ENCODE measurements at places on chromosomes 16 and 17. TPM values are rescaled to one million over a fixed set of nuclear protein-coding genes. Genes with fewer than 3 reads are reported as not detected.

Gene GRIN2A
- total RNA-seq, result 0.16 TPM

Gene KIF18B
- total RNA-seq, result 5.6 TPM

Gene YBX2
- total RNA-seq, result 151 TPM

- no peak overlapping the region for H3K27ac ChIP-seq
- H3K27me3 ChIP-seq, result no peaks in the 10 kb centered on the region
- no peaks in the 10 kb centered on the region for H3K4me1 ChIP-seq
- H3K4me3 ChIP-seq, result no peak overlapping the region
- no peaks in the 10 kb centered on the region for H3K36me3 ChIP-seq
- no peak for DNase-seq
Measured at GRCh38 chr17:71959154-71959553, 161.7 kb upstream of the SOX9 start.

DNA sequence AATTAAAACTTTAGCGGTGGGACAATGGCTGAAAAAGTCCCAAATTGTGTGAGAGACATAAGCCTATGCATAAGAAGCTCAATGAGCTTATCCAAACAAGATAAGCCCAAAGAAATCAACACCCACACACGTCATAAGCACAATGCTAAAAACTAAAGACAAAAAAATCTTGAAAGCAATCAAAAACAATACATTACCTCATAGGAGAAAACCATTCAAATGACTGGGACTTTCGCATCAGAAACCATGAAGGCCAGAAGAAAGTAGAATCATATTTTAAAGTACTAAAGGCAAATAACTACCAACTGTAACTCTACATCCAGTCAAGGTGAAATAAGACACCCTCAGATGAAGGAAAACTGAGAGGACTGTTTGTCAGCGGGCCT is 50.2 kb downstream of the ZCCHC14 start:
- no peak overlapping the region for H3K4me3 ChIP-seq
- H3K4me1 ChIP-seq, result no peaks in the 10 kb centered on the region
- no peak for DNase-seq
- peaks cover 24% of the 10 kb centered on the region for H3K36me3 ChIP-seq

DNA sequence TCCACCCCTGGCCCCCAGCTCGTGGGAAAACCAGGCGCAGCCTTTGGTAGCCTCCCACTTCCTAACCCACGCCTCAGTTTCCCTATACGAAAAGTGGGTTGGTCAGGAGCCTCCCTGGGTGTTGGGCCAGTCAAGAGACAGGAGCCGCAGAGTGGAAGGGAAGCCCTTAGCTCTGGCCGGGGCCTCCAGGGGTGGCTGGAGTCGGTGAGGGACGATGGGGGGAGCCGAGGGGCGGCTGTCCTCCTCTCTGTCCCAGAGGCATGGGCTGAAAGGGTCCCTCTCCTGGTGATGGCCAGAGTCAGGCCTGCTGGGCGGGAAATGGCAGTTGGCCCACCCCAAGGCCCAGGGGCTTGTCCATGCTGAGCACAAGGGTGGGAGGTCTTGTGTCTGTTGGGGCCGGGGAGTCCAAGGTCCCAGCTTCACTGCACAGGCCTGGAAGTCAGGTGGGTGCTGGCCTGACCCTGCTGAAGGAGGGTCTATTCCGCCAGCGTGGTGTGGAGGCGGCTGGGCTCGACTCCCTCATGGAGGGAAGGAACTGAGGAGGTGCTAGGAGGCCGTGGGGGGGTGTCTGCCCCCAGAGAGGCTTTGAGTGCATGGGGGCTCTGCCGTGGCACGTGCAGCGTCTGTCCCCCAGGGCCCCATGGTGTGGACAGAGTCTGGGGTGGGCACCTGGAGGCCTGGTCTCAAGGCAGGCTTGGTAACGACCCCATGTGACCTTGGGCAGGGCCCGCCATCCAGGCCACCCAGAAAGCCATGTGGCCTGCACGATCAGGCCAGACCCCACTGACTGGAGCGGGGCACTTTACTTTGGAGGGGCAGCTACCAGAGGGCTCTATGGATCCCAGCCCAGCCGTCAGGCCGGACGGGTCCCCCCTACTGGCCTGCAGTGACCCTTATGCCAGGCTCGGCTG is 1.1 kb downstream of the SLC16A3 start:
- H3K4me1 ChIP-seq, result peaks cover 45% of the 10 kb centered on the region
- no peaks in the 10 kb centered on the region for H3K27me3 ChIP-seq
- H3K27ac ChIP-seq, result peak overlapping the region; percentile 91
- DNase-seq, result peak; percentile 27
- peak overlapping the region; percentile 54 for H3K4me3 ChIP-seq

- no peaks in the 10 kb centered on the region for H3K27me3 ChIP-seq
- no peaks in the 10 kb centered on the region for H3K4me1 ChIP-seq
- no peak for DNase-seq
- H3K4me3 ChIP-seq, result no peak overlapping the region
Measured at GRCh38 chr16:66006485-66006884, 360.0 kb upstream of the CDH5 start.

GRCh38 chr16:85227084-85227945 is 115.0 kb upstream of the CIBAR2 start:
- H3K36me3 ChIP-seq, result no peaks in the 10 kb centered on the region
- no peaks in the 10 kb centered on the region for H3K27me3 ChIP-seq
- DNase-seq, result no peak
- H3K27ac ChIP-seq, result no peak overlapping the region

DNA sequence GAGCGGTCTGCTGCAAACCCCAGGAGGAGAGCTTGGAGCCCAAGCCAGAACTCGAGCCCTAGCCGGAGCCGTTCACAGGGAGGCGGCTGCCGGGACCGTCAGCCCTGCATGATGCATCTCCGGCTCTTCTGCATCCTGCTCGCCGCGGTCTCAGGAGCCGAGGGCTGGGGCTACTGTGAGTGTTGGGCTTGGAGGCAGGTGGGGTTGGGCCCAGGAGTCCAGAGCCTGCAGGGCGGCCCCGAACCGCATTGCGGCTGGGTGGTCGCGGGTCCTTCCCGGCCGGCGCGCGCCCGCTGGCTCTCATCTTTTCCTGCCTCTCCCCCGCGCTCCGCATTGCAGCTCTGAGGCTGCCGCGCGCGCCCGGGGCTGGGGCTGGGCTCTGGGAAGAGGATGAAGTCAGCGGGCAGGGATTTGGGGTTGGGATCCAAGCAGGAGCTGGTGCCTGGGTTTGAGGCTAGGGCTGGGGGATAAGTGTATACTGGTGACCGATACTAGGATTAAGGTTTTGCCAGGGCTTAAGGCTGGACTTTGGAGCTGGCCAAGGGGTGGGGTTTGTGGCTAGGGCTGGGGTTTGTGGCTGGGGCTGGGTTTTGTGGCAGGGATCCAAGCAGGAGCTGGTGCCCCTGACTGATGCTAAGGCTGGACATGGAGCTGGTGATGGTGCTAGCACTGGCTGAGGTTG is 532 bp downstream of the CNTNAP1 start:
- H3K27me3 ChIP-seq, result peaks cover 43% of the 10 kb centered on the region
- peak; percentile 67 for DNase-seq
- H3K36me3 ChIP-seq, result no peaks in the 10 kb centered on the region
- H3K27ac ChIP-seq, result peak overlapping the region; percentile 84
- peak overlapping the region; percentile 45 for H3K4me3 ChIP-seq
- H3K4me1 ChIP-seq, result peaks cover 55% of the 10 kb centered on the region
